Caco-2 (cell line): ENCODE measurements at places on chromosomes 7 and 10.
A peak's percentile ranks its signal among the peaks of the same experiment; 100 is the strongest.

GRCh38 chr7:123864436-123864835 is 19.5 kb downstream of the HYAL4 start:
- no peak for DNase-seq

DNA sequence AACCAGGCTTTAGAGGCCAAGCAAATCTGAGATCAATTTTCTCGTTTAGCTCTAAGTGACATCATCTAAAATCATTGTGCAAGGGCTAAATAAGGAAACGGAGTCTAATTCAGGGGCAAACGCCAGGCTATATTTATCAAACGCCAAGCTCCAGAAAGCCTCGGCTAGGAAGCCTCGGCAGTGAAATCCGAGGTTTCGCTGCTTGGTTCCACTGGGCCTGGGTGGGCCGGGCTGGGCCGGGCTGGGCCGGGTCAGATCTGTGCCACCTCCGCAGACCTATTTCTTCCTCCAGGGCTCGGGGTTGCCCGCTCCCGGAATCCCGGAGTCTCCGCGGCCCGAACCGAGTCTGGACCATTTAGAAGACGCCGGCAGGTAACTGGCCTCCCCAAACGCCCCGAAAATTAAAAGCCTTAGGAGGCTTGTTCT is 459 bp upstream of the FEZF1 start:
- DNase-seq = no peak

- peak; percentile 65 for DNase-seq
Observed at GRCh38 chr7:23378996-23379395, 79.9 kb downstream of the MALSU1 start.

- no peak for DNase-seq
Observed at GRCh38 chr7:47290867-47291266, 291.0 kb downstream of the TNS3 start.

DNA sequence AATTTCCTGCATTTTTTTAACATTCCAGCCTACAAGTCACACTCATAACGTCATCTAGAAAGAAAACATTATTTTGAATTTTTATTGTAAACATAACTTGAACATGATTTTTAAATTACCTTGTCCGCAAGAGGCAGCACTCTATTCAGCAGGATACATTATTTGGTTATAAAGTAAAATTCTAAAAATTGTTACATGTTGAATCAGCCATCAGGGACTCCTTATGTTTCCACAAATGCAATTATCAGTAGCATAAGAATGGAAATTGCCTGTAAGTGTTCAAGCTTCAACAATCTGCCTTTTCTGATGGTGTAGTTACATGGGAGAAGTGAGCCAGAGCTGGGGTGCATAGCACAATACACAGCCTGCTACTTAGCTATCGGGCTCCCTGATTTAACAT is 97.5 kb downstream of the ZNF365 start:
- no peak for DNase-seq

GRCh38 chr10:22740180-22740579 is 25.8 kb upstream of the PIP4K2A start:
- no peak for DNase-seq

GRCh38 chr10:11813177-11813576 is 10.0 kb upstream of the PROSER2 start:
- no peak for DNase-seq

DNA sequence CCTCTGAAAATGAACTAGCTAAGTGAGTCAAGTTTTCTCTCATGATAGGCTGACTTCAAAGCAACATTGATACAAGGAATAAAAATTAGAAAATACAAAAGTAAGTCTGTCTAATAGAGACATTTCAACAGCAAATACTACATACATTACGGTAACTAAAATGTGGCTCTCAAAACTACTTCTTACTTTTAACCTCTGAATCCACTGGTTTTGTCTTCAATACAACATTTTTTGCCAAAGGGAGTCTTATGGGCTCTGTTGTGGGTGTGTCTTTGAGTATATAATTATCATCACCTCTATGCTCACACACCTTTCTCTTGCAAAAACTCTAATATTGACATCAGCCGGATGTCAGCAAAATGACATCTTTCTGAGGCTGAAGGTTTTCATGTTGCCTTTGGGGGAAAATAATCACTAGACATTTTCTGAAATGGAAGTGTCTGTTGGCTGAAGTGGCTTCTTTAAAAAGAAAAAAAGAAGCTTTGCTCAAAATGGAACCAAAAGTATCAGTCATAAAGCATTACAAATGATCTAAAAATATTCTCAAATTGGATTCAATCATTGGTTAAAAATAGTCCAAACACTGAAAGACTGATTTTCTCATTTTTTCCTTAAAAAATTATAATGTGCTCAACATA is 41.8 kb upstream of the FAM133B start:
- no peak for DNase-seq

- no peak for DNase-seq
Observed at GRCh38 chr10:56222237-56222636, 138.8 kb downstream of the ZWINT start.

GRCh38 chr7:88477976-88478375 is 171.3 kb upstream of the STEAP4 start:
- DNase-seq = no peak

DNA sequence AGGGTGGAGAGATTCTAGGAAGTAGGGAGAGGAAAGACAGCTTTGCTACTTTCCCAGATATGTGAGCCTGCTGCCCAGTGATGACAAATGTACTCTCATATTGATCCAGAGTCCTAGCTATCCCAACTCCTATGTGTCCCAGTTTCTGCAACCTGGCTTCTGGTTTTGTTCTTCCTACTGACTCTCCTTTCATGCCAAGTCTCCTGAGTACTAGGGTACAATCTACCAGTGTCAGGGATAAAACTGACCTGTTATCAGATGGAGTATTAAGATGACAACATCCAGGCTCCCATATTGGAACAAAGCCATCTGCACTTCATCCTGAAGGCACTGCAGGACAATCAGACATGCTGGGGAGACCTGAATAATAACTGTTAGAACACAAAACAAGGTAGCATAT is 233.7 kb upstream of the PHYHIPL start:
- DNase-seq = no peak

DNA sequence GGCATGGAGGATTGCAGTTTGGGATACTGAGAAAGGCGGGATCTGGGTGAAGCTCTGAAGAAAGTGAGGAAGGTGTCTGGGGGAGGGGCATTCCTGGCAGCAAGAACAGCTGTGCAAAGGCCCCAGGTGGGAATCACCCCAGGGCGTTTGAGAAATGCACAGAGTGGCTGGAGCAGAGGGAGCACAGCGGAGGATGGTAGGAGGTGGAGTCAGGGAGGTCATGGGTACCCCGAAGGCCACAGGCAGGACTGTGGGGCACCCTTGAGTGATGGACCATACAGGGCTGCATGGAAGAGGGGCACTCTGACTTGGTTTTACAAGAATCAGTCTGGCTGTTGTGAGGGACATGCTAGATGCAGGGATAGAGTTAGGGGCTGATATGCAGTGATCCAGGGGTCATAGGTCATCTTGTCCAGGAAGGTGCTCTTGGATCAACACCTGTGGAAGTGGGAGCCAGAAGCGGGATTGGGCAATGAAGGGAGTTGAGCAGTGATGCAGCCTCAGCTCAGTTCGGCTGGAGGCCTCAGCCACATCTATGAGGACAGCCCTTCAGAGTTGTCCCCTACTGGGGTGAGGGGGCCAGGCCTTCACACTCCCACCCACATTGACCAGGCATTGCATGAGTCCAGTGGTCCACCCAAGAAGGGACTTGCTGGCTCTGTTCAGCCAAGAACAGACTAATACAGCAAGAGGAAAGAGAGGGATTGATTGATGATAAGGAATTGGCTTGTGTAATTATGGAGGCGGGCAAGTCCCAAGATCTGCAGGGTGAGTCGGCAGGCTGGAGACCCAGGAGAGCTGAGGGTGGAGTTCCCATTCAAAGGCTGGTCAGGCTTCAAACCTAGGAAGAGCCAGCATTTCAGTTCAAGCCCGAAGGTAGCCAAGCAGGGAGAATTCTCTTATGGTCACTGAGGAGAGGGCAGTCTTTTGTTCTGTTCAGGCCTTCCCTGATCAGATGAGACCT is 48.7 kb downstream of the TSPAN15 start:
- peak; percentile 40 for DNase-seq

DNA sequence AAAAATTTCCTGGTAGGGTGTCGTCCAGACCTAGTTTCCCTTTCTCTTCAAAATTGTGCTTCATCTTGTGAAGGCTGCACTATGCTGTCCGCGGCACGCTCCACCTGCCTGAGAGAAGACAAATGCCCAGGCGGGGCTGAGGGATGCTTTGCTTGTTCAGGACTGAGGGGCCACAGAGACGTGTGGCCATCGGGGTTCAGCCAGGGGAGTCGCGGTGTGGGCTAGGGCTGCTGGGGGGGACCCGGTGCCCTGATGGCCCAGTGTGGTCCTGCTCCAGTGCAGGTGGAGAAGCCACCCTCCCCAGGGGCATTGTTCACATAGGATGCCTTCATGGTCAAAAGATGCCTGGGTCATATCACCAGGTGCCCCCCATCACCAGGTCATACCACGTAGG is 107.8 kb upstream of the SHH start:
- peak; percentile 16 for DNase-seq

GRCh38 chr10:25026463-25026862 is 10.1 kb downstream of the THNSL1 start:
- no peak for DNase-seq

DNA sequence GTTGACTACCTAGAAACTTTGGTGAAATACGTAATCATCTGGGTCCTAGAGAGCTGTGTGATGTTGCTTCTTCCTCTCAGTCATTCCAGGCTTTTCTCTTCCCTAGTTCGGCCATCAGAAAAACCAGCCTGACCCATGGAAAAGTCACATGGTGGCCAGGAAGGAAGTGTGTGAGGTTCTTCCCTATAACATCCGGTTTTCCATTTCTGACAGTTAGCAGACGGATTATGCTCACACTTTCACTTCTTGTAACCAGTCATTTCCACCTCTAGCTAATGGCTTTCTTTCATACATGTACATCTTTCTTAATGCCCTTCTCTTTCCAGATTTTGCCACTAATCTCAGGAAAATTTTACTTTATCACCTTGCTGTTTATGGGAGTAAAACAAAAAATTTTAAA is 110.0 kb upstream of the GLCCI1 start:
- DNase-seq = no peak

GRCh38 chr7:64555046-64555445 is 7.8 kb downstream of the ZNF680 start:
- no peak for DNase-seq

- no peak for DNase-seq
Observed at GRCh38 chr7:50687096-50687495, 95.6 kb downstream of the GRB10 start.

DNA sequence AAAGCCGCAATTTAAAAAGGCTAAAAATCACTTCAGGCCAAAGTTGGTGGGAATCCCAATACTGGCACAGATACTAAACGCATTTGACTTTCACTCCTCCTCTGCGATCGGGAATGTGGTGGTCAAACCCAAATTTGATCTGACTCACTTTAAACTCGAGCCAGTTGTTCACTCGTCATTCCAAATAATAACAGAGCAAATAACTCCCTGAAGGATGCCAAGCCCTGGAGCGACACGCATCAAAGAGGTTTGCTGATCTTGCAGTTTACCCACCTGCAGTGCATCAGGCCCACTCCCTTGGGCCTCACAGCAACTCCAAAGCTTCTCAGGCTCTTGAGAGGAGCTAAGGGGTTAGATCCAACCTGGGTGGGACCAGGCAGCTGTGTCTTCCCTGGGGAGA is 12.2 kb downstream of the PTN start:
- DNase-seq = no peak

DNA sequence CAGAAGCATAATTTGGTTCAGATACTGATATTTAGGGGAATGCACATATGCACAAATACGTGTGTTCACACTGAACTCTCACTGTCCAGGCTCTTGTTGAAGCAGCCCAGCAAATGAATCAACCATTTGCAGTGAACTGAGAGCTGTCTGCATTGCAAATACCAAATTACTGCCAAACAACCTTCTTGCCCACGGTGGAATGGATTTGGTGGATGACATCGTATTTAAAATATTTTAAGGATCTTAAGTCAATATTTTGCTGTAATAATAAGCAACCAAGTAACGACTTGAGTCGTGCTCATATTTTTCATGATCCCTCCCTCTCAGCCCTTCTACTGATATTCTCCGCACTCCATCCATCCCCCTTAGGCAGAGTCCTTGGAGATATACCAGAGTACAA is 107.9 kb upstream of the FEZF1 start:
- no peak for DNase-seq

- DNase-seq = no peak
Observed at GRCh38 chr10:63718006-63718405, 196.8 kb downstream of the REEP3 start.

DNA sequence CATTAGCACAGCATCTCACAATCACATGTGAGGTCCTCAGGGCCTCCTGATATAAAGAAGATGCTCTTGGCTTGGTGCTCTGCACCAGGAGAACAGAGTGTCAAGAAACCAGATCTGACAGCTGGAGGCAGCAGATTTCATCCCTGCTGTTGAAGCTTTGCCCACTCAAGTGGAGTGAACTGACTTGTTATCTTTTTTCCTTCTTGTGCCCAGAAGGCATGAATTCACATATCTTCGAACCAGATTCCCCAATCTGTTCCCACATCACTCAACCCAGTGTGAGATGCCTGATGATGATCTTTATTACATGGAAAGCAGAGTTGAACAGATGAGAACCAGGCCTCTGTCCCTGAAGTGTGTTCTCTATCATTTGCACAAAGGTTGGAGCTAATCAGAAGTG is 521.0 kb downstream of the SORCS1 start:
- DNase-seq = no peak

DNA sequence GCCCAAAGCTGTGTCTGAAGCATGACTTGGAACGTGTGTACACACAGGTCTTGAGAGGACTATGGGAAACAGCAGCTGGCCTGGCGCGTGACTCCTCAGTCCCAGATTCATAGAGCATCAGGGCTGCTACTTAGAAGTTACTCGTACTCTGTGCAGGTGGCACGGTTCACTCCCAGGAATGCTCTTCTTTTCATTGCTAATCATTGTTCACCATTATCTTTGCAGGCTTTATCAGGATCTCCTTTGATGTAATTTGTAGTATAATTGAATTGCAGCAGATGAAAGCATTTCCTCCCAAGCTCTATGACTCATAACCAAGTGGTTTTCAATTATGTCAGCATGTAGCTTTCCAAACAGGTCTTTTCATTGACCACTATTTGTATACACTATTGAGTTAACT is 938.9 kb downstream of the NRG3 start:
- peak; percentile 63 for DNase-seq

DNA sequence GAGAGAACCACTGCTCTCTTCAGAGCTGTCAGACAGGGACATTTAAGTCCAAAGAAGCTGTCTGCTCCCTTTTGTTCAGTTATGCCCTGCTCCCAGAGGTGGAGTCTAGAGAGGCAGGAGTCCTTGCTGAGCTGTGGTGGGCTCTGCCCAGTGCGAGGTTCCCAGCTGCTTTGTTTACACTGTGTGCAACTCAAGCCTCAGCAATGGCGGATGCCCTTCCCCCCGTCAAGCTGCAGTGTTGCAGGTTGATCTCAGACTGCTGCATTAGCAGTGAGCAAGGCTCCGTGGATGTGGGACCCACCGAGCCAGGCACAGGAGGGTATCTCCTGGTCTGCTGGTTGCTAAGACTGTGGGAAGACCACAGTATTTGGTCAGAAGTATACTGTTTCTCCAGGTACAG is 438.9 kb downstream of the ARL4A start:
- no peak for DNase-seq

DNA sequence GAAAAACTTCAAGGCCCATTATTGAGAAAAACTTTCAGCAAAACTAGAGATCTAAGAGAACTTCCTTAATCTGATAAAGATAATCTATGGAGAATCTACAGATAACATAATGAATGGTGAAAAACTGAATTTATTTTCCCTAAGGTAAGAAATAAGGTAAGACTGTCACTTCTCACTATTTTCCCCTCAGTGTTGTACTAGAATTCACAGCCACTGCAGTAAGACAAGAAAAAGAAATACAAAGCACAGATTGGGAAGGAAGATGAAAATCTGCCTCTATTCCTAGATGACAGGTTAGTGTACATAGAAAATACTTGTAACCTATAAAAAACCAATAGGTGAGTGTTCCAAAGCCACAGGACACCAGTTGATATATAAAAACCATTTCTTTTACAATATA is 220.7 kb upstream of the SHH start:
- no peak for DNase-seq
